Ascending aorta (tissue), 2 donors: ENCODE measurements at places on chromosomes 4 and X.
A peak's percentile ranks its signal among the peaks of the same experiment; 100 is the strongest.

GRCh38 chrX:105017641-105018040 is 202.9 kb downstream of the TEX13A start:
- no peak for DNase-seq

DNA sequence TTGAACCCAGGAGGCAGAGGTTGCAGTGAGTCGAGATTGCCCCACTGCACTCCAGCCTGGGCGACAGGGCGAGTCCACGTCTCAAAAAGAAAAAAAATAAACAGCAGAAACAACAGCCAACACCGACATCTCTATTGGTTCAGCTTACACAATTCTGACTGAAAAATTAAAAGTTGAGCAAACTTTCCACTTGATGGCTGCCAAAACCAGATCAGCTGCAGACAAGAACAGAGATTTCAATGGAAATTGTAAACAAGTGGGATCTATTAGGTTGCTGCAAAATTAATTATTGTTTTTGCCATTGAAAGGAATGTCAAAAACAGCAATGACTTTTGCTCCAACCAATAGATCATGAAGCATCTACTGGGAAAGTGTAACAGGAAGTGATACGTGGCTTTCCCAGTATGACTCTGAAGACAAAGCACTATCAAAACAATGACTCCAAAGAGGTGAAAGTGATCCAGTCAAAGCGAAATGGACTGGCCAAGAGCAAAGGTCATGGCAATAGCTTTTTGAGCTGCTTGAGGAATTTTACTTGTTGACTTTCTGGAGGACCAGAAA is 26.3 kb downstream of the UPF3B start:
- no peak for DNase-seq

DNA sequence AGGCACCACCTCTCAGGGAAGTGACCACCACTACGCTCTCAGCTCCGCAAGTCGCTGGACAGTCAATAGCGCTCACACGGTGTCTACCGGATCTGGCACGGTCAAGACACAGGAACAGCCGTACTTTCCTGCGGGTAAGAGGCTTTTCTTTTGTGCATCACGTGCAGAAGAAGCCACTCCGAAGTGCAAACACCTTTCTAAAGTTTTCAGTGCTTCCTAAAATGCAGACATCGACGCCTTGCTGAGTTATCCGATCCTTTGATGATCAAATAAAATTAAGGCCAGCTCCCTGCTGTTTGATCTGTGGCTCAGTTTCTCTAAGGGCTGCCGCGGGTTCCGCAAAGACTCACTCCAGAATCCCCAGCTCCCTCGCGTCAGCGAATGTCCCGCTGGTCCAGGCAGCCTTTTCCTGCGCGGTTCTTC is 71.8 kb downstream of the FBXO8 start:
- no peak for DNase-seq

DNA sequence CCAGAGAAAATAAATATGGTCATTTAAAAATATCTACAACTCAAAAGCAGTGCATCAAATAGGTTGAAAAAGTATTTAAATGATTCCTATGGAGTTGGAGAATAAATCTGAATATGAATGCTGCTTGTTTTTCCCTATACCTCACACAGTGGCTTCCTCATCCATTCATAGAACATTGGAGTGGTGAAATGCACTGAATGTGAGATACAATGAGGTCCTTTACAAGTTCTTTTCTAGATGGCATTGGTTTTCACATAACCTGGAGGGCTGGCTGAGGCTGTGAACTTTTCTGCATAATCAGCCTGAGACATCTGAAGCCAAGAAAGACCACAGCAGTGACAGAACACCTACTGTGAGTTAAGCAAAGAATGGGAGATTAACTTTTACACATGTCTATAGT is 279.1 kb upstream of the NRK start:
- DNase-seq: no peak

GRCh38 chr4:39021631-39022030 is 10.6 kb downstream of the TMEM156 start:
- no peak for DNase-seq

GRCh38 chr4:3463556-3464348 is 646 bp downstream of the DOK7 start:
- no peak for DNase-seq

GRCh38 chrX:10526451-10526850 is 93.9 kb downstream of the MID1 start:
- DNase-seq: no peak

DNA sequence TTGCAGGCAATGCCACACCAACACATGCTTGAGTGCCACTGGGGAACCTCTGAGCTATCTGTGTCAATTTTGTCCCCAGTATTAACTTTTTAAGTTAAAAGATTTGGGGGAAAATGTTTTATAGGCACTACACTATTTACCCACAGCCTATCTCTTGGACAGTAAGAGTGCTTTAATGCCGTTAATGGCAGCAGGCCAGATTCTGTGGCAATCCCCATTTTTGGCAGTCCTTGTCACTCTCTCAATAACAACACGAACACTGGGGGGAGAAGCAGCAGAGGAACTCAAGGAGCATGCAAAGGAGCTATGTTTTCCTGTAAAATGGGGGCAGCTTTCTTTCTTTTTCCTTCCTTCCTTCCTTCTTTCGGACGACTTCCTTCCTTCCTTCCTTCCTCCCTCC is 168.6 kb downstream of the NSUN7 start:
- peak; percentile 86 for DNase-seq

- no peak for DNase-seq
Measured at GRCh38 chr4:76589402-76589801, 154.4 kb downstream of the SHROOM3 start.

- no peak for DNase-seq
Measured at GRCh38 chrX:23228454-23228853, 106.2 kb upstream of the PTCHD1 start.

GRCh38 chrX:122055979-122056715 is 1008.7 kb downstream of the GLUD2 start:
- DNase-seq: no peak

DNA sequence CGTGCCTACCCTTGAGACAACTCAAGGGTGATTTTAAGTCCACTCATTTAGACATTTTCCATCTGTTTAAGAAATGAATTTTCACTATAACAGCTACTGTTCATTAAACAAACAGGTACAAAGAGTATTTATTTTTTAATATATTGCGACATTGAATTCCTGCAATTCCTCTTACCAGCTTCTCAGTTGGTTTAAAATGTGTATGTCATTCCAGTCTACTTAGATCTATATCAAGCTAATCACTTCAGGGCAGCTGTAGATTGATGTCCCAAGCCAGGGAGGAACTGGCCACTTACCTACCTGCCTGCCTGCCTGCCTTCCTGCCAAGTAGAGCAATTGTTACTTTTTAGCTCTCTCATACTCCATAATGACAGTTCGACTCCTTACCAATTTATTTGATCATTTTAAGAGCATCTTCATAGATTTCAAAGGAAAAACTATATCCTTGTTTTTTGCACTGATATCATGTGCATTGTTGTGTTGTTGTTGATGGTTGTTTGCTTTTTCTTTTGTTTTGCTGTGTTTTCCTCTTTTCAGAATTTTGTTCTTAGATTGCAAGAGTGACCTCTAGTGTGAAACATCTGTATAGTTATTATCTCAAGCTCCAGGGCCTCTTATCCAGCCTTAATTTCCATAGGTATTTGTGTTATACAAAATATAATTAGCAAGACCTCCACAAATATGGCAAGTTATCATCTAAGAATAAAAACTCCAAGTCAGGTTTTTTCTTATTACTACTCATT is 120.9 kb upstream of the NRK start:
- DNase-seq: no peak

DNA sequence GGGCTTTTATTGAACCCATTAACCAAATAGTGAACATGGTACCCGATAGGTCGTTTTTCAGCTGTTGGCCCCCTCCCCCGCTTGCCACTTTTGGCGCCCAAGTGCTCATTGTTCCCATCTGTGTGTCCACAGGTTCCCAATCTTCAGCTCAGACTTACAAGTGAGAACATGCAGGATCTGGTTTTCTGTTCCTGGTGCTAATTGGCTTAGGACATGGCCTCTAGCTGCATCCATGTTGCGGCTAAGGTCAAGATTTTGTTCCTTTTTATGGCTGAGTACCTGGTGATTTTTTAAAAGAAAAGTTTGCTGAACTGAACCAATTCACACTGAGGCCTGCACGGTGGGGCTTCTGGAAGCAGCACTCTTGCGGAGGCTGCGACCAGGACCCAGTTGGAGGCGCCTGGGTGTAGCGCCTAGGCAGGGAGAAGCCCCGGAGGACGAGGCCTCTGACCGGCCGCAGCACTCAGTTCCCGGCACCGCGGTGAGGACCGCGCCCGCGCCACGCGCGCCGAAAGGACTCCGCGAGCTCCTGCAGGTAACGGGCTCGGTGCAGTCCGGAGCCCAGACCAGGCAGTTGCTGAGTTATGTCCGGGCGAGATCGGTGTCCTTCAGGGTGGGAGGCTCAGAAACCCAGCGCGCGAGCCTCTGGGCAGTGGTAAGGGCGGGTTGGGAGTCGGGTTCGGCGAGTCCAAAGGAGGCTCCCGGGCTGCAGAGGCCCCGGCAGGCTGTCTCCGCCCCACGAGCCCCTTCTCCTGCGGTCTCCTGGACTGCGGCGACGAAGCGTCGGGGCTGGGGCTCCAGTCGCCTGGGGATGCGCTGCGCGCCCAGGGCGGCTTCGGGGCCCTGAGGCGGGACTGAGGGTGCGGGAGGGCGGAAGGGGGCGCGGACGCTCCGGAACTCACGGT is 15.8 kb upstream of the SLC25A4 start:
- DNase-seq: no peak

DNA sequence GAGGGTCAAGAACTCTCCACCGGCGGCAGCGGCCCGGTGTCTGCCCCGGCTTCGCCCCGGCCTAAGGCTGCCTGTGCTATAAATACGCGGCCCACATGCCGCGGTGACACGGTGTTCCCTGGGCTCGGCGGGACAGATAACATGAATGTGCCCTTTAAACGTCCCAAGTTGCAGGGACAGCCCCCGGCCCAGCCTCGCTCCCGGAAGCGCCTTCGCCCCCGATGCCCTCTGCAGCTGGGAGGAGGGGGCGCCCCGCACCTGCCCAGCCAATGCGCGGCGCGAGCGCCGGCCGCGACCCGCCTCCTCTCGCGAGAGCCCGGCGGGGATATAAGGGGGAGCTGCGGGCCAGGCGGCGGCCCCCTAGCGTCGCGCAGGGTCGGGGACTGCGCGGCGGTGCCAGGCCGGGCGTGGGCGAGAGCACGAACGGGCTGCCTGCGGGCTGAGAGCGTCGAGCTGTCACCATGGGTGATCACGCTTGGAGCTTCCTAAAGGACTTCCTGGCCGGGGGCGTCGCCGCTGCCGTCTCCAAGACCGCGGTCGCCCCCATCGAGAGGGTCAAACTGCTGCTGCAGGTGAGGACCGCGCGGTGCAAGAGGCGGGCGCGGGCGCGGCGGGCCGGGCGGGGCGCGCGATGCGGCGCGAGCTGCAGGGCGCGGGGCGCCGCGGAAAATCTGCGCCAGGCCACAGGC is at the start of gene SLC25A4:
SLC25A4 (plus strand) TSS at position 355 of the 689 bp plus-strand sequence; CDS start at position 462, 107 bp downstream.
- peak; percentile 50 for DNase-seq

DNA sequence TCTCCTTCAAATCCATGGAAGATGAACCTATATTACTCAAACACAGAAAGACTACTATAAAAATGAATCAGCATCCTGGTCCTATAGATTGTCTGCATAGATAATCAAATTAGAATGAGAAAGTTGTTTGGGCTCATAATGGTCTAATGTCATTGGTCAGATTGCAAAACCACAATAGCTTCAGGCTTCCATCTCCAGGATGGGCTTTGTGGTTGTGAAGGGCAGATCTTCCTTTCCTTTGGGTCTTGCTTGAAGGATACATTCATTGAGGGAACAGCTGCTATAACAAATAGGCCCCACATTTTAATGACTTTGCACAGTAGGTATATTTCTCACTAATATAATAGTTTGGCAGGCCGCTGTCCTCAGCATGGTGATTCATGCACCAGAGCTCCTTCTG is 94.3 kb downstream of the REPS2 start:
- DNase-seq: no peak

DNA sequence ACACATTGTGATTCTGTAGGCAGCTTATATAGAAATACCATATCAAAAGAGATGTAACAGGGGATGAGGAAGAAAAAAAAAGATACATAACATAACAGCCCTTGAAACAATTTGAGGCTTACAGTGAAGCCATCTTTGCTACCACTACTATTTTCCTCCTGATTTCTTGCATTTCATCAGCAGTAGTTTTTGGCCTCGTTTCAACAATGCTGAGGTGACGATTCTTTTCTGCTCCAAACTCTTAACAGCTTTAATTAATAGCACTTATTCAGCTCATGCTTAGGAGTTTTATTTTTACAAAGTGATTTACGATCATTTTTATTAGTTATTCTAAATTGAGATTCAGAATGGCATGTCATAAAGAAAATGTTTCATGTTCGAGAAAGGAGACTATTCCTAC is 163.2 kb downstream of the DCK start:
- DNase-seq: no peak

DNA sequence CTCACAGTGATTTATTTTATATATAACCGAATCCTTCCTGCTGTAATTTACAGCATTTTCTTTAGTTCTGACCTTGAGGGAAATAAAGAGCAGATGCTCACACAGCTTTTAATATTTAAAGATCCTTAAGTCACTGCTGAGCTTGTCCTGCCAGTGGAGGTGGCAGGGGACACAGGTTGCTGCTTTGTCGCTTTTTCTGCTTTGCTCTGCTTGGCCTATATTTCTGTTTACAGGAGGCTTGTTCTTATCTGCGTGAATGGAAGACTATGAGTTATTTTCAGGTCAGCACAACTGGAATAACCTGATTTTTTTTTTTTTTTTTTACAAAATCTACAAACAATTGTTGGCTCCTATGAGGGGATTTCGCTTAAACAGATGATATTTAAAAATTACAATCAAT is 2.3 kb downstream of the TXK start:
- no peak for DNase-seq

GRCh38 chrX:47828984-47829383 is 7.7 kb upstream of the ZNF81 start:
- no peak for DNase-seq

- no peak for DNase-seq
Measured at GRCh38 chrX:140447150-140447549, 57.7 kb downstream of the SOX3 start.

DNA sequence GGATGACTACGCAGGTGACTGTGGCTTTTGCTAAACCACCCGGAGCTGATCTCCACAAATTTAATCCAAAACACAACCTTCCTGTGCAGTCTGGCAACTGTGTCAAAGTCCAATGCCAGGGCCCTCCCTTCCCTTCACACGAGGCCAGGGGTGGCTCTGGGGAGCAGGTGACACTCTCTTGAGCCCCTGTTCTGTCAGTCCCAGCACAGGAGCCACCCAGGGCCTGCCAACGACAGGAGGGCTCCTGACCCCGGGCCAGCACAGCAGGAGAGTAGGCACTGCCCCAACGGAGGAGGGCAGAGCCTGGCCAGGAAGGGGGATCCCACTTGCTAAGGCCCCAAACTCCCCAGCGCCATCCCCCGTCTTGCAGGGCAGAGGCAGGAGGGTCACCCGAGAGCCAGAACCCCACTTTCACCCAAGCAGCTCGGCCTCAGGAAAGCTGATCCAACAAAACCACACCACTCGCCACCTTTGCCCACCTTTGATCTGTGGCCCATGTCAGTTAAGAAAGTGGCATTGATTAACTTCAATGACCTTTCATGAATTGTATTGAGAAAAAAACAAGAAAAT is 44.7 kb downstream of the FAM53A start:
- no peak for DNase-seq

- no peak for DNase-seq
Measured at GRCh38 chr4:31261632-31262031, 541.5 kb downstream of the PCDH7 start.
